Fibroblast of skin of left biceps (primary cell): ENCODE measurements at places on chromosomes 6 and 20.

- no peak for DNase-seq
Observed at GRCh38 chr6:128259029-128259724, 261.2 kb downstream of the PTPRK start.

- DNase-seq: no peak
Observed at GRCh38 chr6:84263557-84263956, 36.1 kb upstream of the CEP162 start.

GRCh38 chr6:117958536-117958935 is 51.5 kb downstream of the SLC35F1 start:
- DNase-seq: no peak

- DNase-seq: no peak
Observed at GRCh38 chr20:50467718-50468356, 42.3 kb upstream of the PTPN1 start.

GRCh38 chr6:33744001-33744848 is 2.5 kb downstream of the IP6K3 start:
- peak; percentile 34 for DNase-seq

DNA sequence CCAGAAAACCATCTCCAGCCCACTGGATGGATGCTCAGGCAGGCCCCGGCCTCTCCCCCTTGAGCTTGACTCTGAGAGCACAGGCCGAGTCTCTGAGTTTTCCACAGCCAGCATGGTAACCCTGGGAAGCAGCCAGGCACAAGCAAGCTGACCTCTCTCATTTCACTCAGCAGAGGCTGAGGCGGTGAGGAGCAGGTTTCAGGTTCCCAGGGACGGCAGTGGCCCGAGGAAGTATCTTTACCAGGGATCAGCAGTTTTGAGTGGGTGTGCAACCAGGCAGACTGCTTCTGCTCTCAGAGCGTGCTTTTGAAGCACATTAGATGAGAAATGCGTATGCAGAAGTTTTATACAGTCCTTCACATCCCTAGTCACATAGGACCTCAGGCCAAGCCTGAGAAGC is 12.6 kb downstream of the HCK start:
- DNase-seq: no peak

DNA sequence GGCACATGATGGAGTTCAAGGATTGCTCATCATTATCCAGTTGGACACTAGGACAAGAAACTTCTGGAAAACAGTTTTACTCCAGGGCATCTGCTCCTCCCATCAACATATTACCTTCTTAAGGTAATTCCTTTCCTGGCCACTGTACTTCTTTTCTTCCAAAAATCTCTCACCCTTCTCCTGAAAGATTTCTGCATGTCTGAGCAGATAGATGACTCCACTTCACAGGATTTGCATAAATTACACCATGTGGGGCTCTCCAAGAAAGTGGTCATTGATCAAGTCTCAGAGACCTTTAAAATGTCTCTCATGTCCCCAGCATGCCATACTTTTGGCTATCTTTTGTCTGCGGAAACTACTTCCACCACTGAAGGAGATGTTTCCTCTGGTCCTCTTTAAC is 103.2 kb upstream of the TNFAIP3 start:
- no peak for DNase-seq

- DNase-seq: no peak
Observed at GRCh38 chr20:46371656-46372055, 34.8 kb downstream of the ELMO2 start.

DNA sequence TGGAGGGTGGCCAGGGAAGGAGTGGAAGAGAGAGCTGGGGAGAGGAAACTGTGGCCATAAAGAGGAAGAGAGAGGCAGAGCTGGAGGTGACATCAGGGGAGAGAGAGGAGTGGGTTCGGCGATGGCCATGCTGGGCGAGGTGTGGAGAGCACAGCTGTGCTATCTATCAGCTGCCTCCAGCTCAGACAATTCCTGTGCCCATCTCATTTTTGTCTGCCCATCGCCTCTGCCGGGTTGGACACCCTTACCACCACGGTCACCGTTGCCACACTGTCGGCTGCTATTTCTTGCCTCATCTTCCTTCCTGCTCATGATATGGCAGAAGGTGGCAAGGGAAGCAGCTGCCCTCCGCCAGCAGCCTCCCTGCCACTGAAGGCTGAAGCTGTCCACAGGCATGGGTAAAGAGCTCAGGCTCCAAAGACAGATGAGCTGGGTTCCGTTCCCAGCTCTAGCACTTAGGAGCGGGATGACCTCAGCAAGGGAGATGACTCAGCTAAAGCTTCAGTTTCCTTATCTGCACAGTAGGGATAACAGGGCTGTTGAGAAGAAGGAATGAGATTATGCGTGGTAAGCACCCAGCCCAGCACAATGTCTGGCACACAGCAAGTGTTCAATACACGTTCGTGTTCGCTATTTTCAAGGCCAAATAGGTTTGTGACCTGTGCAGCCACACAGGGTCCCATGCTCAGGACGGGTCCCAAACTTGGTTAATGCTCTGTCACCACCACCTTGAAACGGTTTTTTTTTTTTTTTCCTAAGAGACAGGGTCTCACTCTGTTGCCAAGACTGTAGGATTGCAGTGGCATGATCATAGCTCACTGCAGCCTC is 21.9 kb upstream of the TAF8 start:
- DNase-seq: no peak

- DNase-seq: no peak
Observed at GRCh38 chr6:139932671-139933070, 558.2 kb upstream of the CITED2 start.

- no peak for DNase-seq
Observed at GRCh38 chr6:127272576-127272975, 5.9 kb downstream of the RNF146 start.

DNA sequence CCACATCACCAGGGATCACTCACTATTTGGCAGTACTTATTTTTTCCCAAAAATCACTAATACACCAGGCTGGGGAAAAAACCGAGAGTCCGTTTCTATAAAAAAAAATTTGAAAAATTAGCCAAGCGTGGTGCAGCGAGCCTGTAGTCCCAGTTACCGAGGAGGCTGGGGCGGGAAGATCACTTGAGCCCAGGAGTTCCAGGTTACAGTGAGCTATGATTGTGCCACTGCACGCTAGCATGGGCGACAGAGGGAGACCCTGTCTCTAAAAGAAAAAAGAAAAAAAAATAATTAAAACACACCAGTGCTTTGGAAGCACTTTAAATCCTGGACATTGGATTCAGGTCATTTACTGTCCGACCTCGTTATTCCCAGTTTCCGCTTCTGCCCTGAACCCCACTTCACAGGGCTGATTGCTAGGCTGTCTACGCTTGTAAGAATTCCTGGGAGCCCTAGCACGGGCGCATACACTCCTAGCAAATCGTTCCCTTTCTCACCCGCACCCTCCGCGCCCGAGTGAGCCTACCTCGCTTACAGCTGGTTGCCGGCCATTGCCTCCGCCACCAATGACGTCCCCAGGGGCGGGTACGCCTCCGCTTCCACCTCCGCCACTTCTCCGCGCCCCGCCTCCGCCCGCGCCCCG is at the start of gene TPMT:
TPMT (minus strand) TSS at position 571 of the 643 bp plus-strand sequence. CDS start 5,950 bp downstream, outside the sequence.
- no peak for DNase-seq

GRCh38 chr6:107105511-107106116 is 9.7 kb downstream of the BEND3 start:
- DNase-seq: no peak

DNA sequence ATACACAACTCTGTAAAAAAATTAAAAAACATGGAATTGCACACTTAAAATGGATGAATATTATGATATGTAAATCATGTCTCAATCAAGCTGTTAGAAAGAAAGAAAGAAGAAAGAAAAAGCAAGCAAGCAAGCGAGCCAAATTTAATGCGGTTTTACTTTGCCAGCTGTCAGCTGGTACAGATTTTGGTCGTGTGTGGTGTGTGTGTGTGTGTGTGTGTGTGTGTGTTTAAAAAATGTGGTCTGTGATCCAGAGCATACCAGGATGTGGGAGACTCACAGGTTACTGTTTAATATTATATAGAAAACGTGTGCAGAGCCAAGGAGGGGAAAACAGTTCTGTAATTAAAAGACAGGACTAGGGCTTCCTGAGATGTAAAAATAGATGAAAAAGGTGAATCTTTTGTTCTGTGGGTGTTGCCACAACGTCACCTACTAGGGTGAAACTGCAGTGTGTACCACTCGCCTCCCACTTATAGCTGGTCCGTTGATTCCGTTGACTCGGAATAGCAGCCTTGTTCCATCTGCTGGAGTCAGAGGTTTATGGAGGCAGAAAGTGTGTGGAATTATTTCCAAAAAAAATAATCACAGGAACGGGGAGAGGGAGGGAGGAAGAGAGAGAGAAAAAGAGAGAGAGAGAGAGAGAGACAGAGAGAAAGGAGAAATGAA is 197.7 kb downstream of the BCAS1 start:
- DNase-seq: no peak

- peak; percentile 25 for DNase-seq
Observed at GRCh38 chr20:14418376-14418775, 81.0 kb upstream of the FLRT3 start.

- DNase-seq: no peak
Observed at GRCh38 chr20:43721429-43722152, 5.2 kb downstream of the GTSF1L start.

DNA sequence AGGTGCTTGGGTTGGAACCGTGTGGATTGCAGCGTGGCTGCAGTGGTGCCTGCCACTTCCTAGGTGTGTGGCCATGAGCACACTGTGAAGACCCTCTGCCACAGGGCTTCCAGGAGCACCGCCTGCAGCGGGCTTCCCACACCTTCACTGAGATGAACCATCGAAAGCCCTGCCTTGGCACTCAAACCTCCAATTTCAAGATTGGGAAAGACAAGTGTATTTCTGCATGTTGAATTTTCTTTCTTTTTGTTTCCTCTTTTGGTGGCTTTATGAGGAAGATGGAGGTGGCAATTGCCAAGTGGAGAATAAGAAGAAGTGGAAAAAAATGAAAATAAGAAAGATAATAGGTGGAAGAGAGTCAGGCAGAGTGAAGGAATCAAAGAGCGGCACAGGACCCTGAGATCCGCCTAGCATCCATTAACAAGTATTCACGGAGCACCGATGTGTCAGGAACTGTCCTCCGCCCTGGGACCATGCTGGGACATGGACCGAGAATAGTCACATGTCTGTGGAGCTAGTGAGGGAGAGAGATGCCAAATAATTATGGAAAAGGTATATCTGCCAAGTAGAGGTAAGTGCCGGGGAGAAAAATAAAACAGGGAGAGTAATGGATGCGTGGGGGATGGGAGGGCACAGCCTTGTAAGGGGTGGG is 159.9 kb downstream of the BCAS1 start:
- no peak for DNase-seq

DNA sequence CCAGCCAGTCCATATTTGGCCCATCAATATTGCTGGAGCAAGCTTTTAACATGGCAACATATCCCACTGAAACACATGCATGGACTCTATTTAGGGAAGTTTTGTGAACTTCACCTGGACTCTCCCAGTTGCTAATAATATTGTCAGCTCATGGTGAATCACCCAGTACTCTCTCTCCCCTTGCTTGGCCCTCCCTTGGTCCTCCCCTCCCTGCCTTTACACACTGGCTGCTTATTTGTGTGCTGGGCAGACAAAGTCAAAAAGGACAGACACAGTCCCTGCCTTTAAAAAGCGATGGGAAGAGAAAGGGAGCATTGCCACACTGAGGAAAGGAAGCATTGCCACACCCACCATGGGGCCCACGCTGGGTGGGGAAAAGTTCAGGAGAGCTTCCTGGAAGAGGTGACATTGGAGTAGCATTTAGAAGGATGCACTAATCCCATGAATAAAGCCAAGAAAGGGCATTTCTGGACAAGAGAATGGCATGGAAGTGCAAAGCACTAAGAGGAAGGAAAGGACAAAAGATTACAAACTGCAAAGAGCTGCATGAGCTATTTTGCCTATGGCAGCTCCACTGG is 143.4 kb upstream of the EXOC2 start:
- DNase-seq: no peak

DNA sequence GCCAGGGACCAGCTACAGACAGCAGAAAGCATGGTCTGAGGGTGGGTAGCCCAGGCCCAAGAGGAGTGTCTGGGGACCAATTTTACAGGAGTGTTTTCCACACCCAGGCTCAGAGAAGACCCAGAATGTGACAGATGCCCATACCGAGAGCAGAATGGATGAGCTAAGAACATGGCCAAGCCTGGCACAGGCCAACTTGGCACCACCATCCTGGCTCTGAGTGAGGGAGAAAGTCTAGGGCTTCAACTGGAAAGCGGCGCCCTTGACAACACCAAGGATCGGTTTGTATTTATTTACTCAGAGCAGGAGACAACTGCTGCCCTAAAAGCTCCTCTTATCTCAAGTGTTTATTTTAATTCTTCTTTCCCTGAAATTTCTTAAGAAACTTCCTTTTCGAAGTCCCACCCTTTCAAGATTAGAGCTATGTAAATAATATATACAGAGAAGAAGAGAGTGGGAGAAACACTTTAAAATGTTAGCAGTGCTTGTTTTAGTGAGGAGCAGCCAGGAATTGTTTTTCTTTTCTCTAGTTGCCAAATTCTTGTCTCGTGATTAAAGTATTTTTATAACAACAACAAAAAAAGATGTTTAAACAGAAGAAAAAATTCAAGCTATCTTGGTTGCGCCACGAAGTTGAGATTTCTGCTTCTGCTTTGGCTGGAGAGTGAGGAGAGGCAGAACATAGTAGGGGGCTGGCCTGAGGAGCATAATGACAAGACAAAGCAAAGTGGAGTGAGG is 16.2 kb downstream of the TNXB start:
- DNase-seq: no peak

GRCh38 chr6:127463056-127463455 is 3.9 kb upstream of the KIAA0408 start:
- DNase-seq: no peak

GRCh38 chr6:62174548-62174947 is 111.5 kb downstream of the KHDRBS2 start:
- DNase-seq: no peak

GRCh38 chr20:51969191-51969590 is 166.9 kb upstream of the SALL4 start:
- DNase-seq: no peak

DNA sequence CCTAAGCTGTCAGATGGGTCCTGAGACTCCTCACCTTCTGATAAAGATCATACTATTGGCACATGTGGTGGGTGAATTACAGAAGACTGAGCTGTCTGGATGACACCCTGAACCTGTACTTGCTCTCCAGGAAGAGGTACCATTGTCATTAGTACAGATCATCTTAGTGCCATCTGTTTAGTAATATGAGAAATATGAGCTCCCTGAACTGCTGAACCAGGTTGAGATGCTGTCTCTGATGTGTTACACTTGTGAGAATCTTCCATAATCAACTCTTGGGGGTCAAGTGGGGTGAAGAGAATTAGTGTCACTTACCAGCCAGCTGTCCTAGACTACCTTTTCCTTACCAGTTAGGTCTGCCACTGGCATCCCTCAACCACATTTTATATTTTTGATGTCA is 531.0 kb downstream of the EPHA7 start:
- no peak for DNase-seq

- DNase-seq: no peak
Observed at GRCh38 chr20:46682063-46682821, 7.0 kb downstream of the TP53RK start.

DNA sequence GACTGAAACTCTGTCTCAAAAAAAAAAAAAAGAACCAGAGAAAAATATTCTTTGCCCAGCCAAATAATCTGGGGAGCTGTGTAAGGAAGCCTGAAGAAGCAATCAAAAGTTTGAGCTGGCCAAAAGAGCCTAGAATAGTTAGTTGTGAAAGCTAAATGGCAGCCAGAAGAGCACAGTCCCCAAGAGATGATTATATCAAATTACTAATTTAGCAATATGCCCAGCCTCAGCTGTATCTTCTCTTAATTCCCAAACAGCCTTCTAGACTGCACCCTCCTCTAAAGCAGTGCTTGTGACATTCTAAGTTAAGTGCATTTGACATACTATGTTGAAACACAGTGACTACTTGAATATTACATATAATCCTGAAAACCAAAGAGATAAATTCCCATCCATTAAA is 38.9 kb downstream of the CDK19 start:
- no peak for DNase-seq
